ENCODE measurements at places on chromosomes 2 and 18.

GRCh38 chr2:180980943-180981911 is 822 bp downstream of the UBE2E3 start:
- no peak for DNase-seq

GRCh38 chr18:13369756-13370510 is 151.4 kb downstream of the LDLRAD4 start:
- no peak for DNase-seq

- no peak for DNase-seq
Measured at GRCh38 chr2:237819231-237819630, 20.7 kb downstream of the RBM44 start.

GRCh38 chr18:63078471-63078870 is 241.1 kb downstream of the BCL2 start:
- no peak for DNase-seq

DNA sequence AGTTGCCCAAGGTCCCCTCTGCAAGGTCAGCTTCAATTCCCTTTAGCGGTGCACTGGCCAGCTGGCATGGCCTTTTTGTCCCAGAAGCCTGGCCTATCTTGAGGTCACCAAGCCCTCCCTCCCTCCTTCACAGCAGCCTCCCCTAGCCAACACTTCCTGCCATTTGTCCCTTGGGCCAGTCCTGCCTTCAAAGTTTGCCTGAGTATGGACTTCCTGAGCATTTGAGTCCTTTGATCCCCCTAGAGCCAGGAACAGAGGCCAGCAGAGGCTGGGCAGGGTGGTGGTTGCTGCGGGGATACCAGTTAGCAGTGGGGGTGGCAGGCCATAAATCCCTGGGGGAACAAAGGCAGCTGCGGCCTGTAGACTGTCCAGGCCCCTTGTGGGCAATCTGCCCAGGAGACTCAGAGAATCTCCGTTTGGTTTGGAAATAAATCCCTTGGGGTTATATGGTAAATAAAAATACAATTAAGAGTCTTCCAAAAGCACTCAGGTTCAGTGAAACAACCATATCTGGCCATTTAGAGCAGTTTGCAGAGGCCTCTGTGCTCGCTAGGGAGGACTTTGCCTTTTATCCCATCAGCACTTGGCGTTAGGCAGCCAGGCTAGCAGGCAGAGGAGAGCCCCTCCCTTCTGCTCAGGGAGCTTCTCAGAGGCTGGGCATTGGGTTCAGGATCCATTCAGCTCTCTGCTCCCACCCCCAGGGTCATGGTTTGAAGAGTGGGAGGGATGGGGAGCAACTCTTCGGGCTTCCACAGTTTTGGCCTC is 3.1 kb upstream of the HES6 start:
- no peak for DNase-seq

GRCh38 chr2:71826826-71827523 is 320.7 kb downstream of the CYP26B1 start:
- no peak for DNase-seq

GRCh38 chr18:51686590-51686989 is 489.1 kb upstream of the MEX3C start:
- DNase-seq = no peak

DNA sequence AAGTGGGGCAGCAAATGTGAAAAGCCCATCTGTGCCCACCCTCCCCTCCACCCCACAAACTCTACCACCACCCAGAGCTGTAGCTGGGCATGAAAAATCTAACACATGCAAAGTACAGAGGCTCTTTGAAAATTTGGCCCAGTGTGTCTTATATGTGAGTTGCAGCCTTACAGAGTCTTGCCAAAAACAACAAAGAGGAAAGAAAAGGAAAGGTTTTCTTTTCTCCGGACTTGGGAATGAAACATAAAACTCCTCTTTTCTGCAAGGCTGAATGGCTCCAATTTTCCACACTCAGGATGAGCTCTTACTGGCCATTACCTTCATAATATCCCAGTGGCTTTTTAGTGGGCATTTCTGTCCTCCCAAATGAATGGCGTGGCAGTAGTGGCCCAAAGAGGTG is 27.9 kb upstream of the POU3F3 start:
- no peak for DNase-seq

DNA sequence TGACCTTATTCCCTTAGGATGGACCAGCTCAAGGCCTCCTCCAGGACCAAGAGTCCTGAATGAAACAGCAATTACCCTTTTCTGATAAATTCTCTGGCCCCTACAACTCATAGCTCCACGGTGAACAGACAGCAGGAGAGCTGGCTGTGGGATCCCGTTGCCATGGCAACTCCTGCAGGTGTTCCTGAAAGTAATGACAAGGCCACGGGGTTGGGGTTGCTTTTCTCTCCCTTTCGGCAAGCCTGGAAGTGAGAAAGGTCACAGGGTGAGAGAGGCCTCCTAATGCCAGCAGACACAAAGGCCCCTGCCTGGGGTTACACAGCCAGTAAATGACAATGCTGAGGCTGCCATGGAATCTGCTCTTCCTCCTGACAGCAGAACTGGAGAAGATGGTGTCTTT is 403.0 kb downstream of the NBAS start:
- DNase-seq = no peak

GRCh38 chr2:71922091-71922490 is 225.6 kb downstream of the CYP26B1 start:
- no peak for DNase-seq

DNA sequence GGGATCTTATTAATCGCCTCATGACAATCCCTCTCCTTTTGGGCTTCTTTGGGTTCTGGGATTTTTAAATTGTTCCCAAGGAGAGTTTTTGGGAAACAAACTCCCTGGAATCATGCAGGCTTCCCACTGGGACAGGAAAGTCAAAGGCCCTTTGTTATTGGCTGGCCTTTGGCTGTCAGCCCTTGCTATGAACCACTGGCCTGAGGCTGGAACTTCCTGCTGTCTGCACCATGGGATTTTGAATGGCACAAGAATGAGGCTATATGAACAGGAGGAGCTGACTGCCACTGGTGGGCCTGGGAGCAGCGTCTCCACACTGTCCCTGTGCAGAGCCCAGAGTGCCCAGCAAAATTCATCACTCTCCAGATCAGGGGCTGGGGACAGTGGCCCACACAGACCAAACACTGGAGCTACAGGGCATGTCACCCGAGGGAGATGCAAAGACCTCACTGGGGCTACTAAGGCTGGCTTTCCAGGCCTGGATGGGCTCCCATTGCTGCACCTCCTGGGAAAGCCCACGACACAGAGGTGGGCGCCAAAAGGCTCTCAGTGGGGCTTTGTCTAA is 35.7 kb downstream of the STEAP3 start:
- DNase-seq = no peak

- no peak for DNase-seq
Measured at GRCh38 chr2:220811115-220811514, 761.0 kb downstream of the EPHA4 start.

DNA sequence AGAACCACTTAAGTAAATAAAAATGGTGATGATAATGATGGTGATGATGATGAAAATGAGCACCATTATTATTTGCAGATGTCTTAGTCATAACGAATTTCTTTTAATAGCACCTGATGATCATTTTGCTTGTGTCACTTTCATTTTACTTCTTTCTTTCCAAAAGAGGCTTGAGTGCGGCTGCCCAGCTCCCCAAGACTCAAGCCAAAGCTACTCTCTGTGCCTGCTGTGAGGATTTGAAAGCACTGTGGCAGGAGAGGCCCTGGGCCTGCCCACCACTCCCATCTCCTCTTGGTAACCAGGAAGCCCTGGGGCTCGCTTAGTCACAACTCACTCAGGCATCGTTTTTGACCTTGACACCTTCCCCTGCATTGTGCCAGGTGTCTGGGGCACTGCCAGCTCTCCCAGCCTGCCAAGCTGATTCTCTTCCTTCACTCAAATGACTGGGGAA is 41.2 kb downstream of the RPL37A start:
- no peak for DNase-seq

DNA sequence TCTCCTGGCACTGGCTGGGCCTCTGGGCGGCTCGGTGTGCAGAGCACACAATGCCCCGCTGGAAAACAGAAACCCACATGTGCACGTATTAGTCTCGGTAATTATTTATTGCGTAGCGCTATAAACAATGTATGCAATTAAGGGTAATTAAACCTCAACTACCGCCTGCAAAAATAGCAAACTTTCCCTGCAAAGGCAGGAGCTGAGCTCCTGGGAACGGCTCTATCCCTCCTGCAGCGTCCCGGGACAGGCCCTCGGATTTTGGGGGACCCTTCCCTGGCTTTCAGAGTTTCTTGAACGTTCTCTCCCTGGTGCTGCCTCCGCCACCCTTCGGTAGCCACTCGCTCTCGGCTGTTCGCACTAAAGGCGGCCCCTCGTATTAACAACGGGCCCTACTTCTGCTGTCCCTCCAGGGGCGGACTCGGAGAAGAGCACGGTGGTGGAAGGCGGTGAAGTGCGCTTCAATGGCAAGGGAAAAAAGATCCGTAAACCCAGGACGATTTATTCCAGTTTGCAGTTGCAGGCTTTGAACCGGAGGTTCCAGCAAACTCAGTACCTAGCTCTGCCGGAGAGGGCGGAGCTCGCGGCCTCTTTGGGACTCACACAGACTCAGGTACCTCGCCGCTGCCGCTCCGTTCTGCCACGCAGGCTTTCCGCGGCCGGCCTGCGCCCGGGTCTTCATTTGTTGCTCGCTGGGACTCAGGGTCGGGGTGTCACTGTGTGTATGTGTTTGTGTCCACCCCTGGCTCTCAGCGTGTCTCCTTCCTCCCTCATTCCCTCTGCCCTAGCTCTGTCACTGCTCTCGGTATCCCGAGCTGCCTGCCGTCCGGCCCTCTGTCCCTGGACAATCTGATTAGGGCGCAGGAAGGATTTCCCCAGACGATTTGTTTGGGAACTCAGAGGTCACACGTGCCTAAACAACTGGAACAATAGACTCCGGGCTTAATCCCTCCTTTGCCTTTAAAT is 1.2 kb downstream of the DLX1 start:
- DNase-seq = no peak

DNA sequence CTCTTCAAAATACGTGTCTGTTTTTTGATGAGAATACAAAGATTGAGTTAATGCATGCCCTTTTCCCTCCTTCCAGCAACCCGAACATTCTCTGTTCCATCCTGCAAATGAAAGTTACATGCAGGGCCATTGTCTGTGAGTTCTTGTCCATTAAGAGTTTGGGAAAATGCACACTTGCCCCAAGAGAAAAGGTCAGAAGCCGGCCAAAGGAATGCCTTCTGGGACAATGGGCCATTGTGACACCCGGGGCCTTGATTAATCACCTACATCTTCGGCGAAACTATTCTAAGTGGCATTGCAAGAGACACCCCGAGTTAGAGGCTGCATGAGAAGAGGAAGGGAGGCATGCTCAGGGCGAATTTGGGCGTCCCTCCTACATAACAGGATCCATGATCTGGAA is 73.7 kb upstream of the COPS8 start:
- DNase-seq = no peak

GRCh38 chr2:123791684-123792083 is 233.4 kb upstream of the CNTNAP5 start:
- no peak for DNase-seq

DNA sequence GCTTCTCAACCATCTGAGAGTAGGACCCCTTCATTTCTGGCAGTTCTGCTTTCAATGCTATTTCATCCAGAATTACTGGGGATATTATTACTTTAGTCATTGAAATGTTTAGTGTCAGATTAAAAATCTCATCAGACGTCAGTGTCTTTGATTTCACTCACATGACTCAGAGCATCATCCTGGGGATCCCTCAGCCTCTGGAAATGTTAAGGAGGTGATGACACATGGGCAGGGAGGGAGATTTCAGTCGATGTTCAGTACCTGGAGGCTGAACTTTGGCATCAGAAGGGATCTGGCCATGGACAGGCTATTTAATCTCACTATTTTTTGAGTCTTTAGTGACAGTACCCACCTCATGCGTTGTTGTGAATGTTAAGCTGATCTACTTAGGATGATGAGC is 39.1 kb downstream of the OSBPL6 start:
- no peak for DNase-seq

- no peak for DNase-seq
Measured at GRCh38 chr2:20130821-20131645, 79.6 kb upstream of the LAPTM4A start.

DNA sequence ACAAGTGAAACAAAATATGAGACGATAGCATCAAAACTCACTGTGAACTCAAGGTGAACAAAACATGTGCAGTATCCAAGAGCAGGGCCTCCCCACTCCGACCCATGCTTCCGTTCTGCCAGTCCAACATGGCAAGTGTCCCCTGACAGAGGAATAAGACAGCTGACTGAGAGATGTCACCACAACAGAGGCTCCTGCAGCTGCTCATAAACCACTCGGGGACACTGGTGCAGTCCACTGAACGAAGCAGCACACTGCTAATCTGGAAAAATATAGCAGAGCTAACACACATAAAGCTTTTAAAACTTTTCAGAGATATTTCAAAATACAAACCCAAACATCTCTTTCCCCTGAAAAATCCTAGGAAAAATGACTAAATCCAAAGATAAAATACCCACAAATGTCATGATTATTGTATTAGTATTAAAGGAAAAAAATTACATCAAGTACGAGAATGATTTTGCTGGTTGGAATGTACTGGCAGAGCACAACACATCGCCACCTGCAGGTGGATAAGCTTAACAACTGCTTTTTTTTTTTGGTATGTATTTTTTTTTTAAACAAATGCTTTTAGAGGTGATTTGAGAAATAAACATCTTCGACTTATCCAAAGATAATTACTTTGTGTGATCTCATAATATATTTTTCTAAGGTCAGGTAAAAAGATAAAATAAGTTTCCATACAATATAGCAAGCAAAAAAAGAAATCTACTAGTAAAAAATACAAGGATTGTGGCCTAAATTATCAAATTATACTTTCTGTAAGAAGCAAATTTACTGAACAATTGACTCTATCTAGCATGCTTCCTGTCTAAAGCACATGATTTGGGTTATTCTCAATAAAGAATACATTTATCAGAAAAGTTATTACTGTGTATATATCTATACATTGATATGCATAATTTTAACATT is 18.6 kb downstream of the THADA start:
- DNase-seq = no peak

DNA sequence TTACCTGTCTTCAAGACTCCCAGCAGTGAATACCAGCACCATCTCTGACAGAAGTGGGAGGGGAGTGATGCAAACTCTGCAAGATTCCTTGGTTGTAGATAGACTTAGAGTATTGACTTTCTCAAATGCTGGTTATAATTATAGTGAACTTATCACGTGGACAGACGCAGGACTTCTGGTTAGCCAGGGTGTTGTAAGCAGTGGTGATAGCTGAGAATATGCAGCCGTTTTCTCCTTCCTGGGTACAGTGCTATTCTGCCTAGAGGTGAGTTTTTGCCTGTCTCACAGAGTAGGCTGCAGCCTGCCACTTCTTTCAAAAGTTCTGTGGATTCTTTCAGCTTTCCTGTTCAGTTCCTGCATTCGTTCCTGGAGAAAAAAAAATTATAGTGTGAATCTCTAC is 733 bp upstream of the CXCR2 start:
- DNase-seq = no peak

GRCh38 chr2:106816974-106817373 is 69.0 kb downstream of the ST6GAL2 start:
- no peak for DNase-seq

- no peak for DNase-seq
Measured at GRCh38 chr2:134351016-134351415, 97.1 kb downstream of the MGAT5 start.

DNA sequence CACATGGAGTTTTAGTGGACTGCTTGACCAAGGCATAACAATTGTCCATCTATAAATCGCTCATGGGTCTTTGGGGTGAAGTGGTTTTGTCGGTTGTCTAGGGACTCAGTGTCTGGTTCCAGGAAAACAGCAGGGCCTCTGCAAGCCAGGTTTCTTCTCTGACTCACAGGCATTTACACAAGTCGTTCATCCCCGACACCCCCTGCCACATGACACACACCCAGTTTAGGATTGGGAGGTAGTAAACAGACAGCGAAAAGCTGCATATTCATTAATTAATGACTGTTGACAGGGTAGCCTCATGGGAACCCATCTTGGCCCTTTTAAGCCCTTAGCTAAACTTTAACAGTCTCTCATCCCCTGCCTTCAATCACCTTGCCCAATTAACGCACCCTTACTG is 194.8 kb upstream of the ACVR2A start:
- no peak for DNase-seq
